Vagina (tissue), 2 donors: ENCODE measurements at places on chromosomes 16 and 17. TPM values are rescaled to one million over a fixed set of nuclear protein-coding genes. Genes with fewer than 3 reads are reported as not detected.

DNA sequence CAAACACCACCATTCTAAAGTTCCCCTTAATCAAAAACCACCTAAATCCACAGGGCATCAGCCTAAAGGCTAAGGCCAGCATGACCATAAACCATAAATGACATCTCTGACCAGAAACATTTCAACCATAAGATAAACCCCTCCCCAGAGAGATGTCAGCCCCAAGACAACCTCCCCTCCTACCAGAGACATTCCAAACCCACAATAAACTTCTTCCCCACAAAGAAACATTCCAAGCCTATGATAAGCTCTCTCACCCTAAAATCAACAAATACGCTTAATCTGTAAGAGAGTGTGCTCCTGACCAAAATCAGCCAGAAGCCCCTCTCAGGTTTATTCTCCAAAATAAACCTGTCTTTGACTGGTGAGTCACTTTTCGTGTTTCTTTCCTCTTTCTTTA, 54.8 kb downstream of the SLFN5 start:
- H3K4me1 ChIP-seq: no peaks in the 10 kb centered on the region
- H3K27me3 ChIP-seq: no peaks in the 10 kb centered on the region
- H3K27ac ChIP-seq: no peak overlapping the region
- no peak for DNase-seq
- H3K4me3 ChIP-seq: no peak overlapping the region

Gene KRTAP16-1
- total RNA-seq: not detected

Gene IL17C
- not detected for total RNA-seq

- peak overlapping the region; percentile 54 for H3K4me3 ChIP-seq
- H3K27me3 ChIP-seq: no peaks in the 10 kb centered on the region
- no peak for DNase-seq
- no peaks in the 10 kb centered on the region for H3K36me3 ChIP-seq
- H3K4me1 ChIP-seq: peaks cover 24% of the 10 kb centered on the region
- peak overlapping the region; percentile 49 for H3K27ac ChIP-seq
Measured at GRCh38 chr17:79778504-79779083, 646 bp downstream of the CBX2 start.

DNA sequence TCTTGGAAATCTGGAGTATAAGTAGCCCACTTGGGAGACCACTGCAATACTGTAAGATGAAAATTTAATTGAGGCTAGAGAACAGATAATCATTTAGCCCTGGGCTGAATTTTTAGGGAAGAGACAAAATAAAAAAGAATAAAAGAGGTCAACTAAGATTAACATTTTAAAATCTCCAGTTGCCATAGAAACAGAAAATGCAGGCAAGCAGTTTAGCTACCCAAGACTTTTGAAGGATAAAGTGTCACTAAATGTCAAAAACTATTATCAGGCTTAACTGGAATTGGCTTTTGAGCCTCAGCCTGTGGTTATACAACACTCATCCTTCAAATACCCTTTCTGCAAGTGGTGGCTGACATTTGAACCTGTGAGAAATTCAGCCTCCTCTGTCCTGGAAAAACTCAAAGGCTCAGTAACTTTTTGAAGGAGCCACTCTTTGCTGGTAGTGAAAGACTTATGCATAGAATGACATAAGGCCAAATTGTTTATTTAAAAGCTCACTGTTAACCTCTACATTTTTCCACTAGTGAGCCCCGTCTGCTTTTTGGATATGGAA, 220.7 kb upstream of the KCNJ16 start:
- H3K4me3 ChIP-seq: no peak overlapping the region
- no peak overlapping the region for H3K27ac ChIP-seq
- no peaks in the 10 kb centered on the region for H3K36me3 ChIP-seq
- H3K4me1 ChIP-seq: no peaks in the 10 kb centered on the region
- H3K27me3 ChIP-seq: no peaks in the 10 kb centered on the region

- no peaks in the 10 kb centered on the region for H3K36me3 ChIP-seq
- no peak overlapping the region for H3K4me3 ChIP-seq
- no peak overlapping the region for H3K27ac ChIP-seq
- H3K27me3 ChIP-seq: no peaks in the 10 kb centered on the region
- no peaks in the 10 kb centered on the region for H3K4me1 ChIP-seq
- DNase-seq: no peak
Measured at GRCh38 chr17:79065105-79065670, 9.4 kb upstream of the ENGASE start.

DNA sequence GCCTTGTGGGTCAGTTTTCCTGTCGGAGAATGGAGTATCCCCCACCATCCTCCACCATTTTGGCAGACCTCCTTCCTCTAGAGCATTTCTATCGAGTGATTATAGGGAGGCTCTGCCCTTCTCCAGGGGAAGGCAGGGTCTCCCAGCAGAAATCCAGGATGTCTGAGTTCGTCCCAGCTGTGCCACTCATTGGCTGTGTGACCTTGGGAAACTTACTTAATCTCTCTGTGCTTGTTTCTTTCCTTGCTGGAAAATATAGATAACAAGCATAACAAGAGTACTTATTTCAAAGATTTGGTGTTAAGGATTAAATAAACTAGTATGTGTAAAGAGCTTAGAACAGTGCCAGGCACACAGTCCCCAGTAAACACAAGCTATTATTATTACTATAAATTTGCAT, 14.8 kb downstream of the ATP2A3 start:
- H3K4me1 ChIP-seq: peaks cover 2% of the 10 kb centered on the region
- DNase-seq: no peak
- no peaks in the 10 kb centered on the region for H3K27me3 ChIP-seq

DNA sequence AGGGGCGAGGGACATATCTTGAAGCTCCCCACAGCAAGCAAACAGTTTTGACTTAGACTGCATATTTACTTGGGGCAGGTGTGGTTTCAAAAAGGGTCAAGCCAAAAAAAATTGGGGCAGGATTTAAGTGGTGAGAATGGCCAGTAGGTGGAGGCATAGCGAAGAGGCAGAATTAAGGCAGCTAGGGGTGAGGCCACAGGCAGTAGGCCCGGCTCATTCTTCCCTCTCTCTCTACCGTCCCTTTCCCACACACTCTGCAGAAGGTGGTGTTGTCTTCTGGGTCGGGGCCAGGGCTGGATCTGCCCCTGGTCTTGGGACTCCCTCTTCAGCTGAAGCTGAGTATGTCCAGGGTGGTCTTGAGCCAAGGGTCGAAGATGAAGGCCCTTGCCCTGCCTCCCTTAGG, 2.6 kb downstream of the SHBG start:
- no peak overlapping the region for H3K4me3 ChIP-seq
- no peaks in the 10 kb centered on the region for H3K27me3 ChIP-seq
- no peak overlapping the region for H3K27ac ChIP-seq
- no peaks in the 10 kb centered on the region for H3K4me1 ChIP-seq
- no peaks in the 10 kb centered on the region for H3K36me3 ChIP-seq
